NCI-H1417 treated with DMSO at 0.1 percent for 48 hours (cell line): ENCODE measurements at places on chromosomes 6 and 20.

- no peak for DNase-seq
Measured at GRCh38 chr6:33426590-33427511, 7.0 kb downstream of the SYNGAP1 start.

DNA sequence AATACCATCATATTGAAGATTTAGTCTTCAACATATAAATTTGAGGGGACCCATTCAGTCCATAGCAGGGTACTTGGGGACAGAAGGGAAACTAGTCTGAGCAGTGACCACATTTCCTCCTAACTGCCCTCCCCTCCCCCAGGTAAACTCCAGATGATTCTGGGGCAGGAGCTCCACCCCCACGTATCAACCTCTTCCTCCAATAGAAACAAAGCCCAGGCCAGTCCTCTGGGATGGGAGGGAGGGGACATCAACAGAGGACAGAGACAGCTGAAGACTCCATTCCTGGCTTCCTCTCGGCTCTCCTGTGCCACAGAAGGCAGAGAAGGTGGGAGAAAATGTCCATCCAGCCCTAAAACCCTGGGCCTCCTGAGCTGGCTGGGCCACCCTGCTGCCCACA, 85.0 kb upstream of the TOP1 start:
- no peak for DNase-seq

DNA sequence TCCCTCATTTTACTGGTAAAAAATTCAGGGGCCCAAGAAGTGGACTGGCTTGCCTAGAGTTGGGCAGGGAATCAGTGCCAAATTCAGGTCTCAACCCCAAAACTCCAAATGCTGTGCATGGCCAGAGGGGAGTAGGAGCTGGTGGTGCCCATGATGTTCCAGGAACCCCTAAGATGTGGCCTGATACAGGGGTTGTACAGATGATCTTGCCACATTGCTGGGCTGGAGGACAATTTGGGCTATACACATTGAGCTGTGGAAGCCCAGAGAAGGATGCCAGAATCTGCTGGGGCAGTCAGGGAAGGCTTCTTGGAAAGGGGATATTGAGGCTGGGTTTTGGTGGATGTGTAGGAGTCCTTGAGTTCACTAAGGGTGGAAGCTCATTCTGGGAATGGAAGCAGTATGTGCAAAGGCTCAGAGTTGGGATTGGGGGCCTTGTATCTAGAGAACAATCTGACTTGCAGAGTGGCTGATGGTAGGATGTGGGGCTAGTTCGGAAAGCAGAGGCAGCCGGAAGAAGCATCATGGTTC, 38.0 kb upstream of the APCDD1L start:
- no peak for DNase-seq

- DNase-seq: no peak
Measured at GRCh38 chr6:138912308-138912707, 75.7 kb downstream of the REPS1 start.

- DNase-seq: peak; percentile 93
Measured at GRCh38 chr20:45880988-45881788, at the start of gene ZSWIM1. TSS of gene ZSWIM1 (plus strand) at chr20:45881227. CDS start at chr20:45882593, 1,366 bp downstream.

- no peak for DNase-seq
Measured at GRCh38 chr20:24948939-24949679, at the start of gene CST7. TSS of gene CST7 (plus strand) at chr20:24949269. CDS start at chr20:24949506, 237 bp downstream.

DNA sequence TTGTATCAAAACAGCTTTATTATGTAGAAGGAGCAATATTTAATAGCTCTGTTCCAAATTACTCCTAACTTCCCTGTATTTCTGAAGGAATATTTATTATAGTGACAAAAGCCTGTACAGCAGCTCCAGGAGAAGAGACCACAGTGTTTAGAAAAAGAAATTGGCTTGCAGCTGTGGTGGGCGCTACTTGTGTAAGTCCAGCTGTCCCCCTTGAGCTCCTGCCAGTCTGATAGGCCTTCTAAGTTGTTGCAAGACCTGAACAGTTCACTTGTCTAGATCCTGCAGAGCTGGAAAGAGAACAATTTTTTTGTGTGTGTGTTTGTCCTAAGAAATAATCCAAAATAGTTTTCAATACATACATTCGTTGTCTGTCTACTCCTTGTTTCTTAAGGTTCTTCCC, 86.6 kb downstream of the JARID2 start:
- no peak for DNase-seq

DNA sequence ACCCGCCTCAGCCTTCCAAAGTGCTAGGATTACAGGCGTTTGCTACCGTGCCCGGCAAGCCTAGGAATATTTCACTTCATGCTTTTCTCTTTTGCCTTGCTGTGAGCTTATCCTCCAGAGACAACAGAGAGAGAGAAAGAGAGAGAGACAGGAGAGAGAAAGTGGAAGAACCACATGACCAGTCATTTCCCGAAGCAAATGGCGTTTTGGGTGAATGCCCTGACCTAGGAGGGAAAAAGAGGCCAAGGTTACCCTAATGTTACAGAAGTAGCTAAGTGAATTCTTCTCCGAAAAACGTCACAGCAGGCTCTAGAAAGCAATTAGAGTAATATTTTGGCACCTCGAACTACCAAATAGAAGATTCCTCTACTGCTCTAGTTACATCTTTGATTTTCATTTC, 9.1 kb downstream of the SGK1 start:
- no peak for DNase-seq

- no peak for DNase-seq
Measured at GRCh38 chr6:138622967-138623366, 123.7 kb upstream of the NHSL1 start.

DNA sequence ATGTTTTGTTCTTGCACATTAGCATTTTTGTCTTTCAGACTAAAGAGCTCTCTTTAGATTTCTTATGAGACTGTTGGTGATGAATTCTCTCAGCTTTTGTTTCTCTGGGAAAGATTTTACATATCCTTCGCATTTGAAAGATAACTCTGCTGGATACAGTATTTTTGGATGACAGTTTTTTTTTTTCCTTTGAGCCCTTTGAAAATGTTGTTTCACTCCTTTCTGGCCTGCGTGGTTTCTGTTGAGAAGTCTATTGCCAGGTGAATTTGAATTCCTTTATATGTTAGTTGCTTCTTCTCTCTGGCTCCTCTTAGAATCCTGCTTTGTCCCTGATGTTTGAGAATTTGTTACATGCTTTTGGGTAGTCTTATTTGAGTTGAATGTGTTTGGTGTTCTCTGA, 22.2 kb upstream of the KIAA1586 start:
- DNase-seq: no peak

DNA sequence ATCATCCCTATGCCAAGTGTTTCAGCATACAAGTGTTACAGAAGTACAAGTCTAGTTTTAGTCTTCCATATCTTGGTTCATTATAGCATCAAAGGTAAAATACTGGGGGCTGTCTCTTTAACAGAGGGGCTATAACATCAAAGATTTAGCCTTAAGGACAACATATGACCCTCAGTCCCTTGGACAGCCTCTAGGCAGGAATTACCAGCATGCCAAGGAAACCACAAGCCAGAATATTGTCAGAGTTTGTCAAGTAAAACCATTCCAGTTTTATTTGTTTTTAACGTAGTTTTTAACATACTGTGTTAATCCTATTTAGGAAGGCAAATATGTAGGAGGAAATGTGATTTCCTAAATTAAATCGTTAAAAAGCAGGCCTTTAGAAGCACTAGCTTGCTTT, 18.6 kb downstream of the ZKSCAN8 start:
- no peak for DNase-seq

DNA sequence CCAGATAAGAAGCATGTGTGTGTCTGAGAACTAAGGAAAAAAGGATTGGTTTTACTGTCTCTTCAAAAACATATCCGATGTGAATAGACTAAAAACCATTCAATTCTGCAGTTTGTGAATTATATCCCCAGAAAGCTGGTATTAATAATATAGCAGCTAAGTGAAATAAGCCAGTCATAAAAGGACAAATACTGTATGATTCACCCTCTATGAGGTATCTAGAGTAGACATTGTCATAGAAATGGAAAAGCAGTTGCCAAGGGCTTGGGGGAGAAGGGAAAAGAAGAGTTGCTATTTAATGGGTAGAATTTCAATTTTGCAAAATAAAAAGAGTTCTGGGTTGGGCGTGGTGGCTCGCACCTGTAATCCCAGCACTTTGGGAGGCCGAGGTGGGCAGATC, 137.5 kb downstream of the ATXN1 start:
- no peak for DNase-seq

DNA sequence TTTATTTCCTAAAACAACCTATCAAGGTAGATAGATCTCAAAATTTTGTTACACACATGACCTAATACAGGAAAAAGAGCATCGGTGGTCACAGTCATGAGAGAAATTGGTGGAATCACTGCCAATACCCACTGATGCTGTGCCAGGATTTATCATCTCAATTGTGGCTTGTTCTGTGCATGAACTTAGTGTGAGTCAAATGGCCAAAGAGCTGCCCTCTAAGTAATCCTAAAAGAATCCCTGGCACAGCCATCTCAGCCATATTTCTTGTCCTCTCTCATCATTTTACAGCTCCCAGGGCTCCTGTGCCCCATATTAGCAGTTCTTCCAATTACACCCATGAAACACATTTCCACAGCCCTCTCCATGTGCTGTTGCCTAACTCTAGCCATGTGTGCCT, 6.1 kb downstream of the GSTA5 start:
- no peak for DNase-seq

GRCh38 chr6:53360093-53360912, 11.6 kb upstream of the ELOVL5 start:
- DNase-seq: no peak

GRCh38 chr6:169885131-169885530, 133.7 kb downstream of the ERMARD start:
- no peak for DNase-seq

DNA sequence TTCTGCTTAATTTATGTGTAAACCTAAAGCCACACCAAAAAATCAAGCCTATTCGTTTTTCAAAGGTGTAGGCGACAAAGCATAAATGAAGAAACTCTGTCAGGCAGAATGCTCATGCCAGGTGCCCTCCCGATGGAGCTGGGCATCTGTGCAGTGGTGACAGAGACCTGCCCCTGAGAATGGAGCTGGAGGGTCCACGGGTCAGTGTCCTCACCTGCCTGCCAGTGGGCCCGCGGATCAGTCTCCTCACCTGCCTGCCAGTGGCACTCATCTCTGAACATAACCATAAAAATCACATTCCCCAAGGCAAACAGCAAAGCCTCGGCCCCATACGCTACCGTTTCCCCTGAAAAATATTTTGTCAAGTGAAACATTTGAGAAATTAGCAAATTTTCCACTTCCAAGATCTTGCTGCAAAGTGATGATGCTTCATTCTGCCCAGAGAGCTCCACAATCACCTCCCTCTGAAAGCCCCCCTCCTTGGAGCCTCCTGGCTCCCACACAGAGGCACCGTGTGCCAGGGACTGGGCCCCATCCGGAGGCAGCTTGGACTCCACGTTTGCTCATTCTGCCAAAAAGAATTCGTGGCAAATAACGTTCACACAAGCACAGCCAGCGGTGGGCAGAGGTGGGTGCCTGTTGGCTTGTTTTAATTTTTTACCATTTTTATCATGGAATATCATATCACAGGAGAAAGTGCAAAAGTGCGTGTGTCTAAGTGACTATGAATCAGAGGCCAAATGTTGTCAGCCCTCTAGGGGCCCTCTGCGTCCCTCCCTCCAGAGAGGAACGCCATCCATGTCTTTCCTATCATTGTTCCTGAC, 88.8 kb downstream of the YTHDF1 start:
- no peak for DNase-seq

GRCh38 chr6:31776485-31776988, 591 bp downstream of the VWA7 start:
- no peak for DNase-seq

DNA sequence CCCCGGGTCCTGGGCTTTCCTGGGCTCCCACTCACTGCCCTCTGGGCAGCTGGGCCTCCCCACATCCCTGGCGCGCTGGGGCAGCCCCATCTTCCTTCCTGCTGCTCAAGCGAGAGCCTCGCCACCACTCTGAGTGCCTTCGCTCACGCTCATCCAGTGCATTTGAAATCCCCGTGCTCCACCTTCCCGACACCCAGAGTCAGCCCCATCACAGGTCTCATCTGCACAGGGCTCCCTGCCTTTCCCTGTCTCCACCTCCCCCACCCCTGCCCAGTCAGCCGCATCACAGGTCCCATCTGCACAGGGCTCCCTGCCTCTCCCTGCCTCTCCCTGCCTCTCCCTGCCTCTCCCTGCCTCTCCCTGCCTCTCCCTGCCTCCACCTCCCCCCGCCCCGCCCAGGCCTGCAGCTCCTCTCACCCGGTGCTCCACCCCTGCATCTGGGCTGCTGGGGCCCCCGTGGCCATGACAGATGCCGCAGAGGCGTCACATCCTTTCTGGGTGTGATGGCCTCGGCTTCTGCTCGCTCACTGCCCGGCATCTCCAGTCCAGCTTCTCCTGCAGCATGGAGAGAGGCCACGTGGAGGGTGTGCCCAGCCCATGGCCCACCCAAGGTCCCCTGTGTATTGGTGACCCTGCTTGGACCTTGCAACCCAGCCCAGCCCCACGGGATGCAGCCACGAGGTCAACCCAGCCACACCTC, 9.0 kb upstream of the BHLHE23 start:
- no peak for DNase-seq

- DNase-seq: no peak
Measured at GRCh38 chr6:8192597-8192996, 90.2 kb upstream of the EEF1E1 start.

DNA sequence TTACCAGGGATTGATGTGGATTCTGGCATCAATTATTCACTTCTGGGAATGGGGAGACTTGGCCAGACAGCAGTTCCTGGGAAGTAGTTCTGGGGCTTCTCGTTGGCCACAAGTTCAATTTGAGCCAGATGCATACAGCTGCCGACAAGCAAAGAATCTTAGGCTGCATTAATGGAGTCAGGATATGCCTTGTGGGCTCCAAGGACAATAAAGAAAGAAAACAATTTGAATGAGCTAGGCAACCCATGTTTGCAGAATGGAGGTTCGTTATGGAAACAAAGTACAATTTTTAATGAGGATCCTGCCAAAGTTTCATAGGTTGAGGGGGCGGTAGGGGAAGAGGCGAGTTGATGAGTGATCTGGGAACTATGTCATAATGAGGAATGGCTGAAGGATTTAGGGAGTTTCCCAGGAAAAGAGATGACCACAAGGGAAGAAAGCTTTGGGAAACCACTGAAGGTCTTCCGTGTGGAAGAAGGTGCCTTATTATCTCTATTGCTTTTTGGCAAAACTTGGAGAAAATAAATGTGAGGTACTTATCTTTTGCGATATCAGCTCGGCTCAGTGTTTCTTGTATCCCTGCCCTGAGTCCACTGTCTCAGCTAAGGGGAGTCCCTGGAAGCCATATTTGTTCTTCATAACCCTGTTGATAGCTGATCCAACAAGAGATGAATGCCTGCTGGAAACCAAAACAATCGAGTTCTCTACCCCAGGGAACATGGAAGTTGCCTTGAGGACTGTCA, 181.0 kb upstream of the ZNF217 start:
- no peak for DNase-seq
